Heart left ventricle (tissue), 16 donors: ENCODE measurements at places on chromosomes 3 and 15.

DNA sequence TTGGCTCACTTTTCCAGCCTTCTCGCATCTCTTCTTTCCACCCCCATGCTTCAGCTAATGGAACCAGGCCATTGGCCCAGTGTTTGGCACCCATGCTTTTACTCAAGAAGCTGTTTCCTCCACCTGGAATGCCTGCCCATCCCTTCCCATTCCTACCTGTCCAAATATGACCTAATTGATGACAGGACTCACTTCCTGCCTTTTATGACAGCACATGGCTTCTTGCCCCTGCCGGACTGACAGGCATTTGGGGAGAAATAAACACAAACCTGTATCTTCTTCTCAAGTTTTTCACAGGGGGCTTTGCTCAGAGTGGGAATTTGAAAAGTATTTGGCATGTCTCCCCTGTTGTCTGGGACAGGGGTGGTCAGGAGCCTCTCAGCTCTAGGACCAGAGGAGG, 120.1 kb downstream of the ABHD5 start:
- H3K4me3 ChIP-seq = no peak overlapping the region
- DNase-seq = no peak
- H3K36me3 ChIP-seq = no peaks in the 10 kb centered on the region
- no peaks in the 10 kb centered on the region for H3K4me1 ChIP-seq

- no peak for DNase-seq
- H3K4me3 ChIP-seq = no peak overlapping the region
- H3K27me3 ChIP-seq = no peaks in the 10 kb centered on the region
Measured at GRCh38 chr3:188752850-188753249, 418.9 kb upstream of the TPRG1 start.

DNA sequence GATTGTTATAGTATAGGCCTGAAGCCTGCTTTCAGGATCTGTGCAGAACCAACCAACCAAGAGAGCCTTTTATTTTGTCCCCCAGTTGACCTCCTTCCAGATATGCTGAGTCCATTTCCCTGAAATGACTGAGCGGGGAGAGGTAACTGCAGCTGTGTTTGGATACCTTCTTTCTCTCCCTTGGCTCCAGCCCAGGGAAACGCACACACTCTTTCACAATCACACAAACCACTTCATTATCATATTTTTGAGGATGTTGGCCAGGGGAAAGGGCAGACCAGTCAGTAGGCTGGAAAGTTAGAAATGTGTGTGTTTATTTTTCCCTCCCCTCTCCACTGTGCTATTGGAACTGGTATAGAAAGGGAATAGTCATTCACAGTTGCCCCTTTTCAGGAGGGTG, 417.7 kb upstream of the TBL1XR1 start:
- H3K4me3 ChIP-seq = no peak overlapping the region
- H3K27ac ChIP-seq = no peak overlapping the region
- no peaks in the 10 kb centered on the region for H3K27me3 ChIP-seq
- no peaks in the 10 kb centered on the region for H3K4me1 ChIP-seq
- peak; percentile 67 for DNase-seq

- no peaks in the 10 kb centered on the region for H3K36me3 ChIP-seq
- no peaks in the 10 kb centered on the region for H3K27me3 ChIP-seq
- H3K4me1 ChIP-seq = peaks cover 17% of the 10 kb centered on the region
- H3K4me3 ChIP-seq = no peak overlapping the region
Measured at GRCh38 chr3:49004352-49005302, 2.6 kb upstream of the WDR6 start.

- H3K4me3 ChIP-seq = no peak overlapping the region
- no peak overlapping the region for H3K27ac ChIP-seq
- peaks cover 2% of the 10 kb centered on the region for H3K27me3 ChIP-seq
- H3K36me3 ChIP-seq = no peaks in the 10 kb centered on the region
- no peaks in the 10 kb centered on the region for H3K4me1 ChIP-seq
- no peak for DNase-seq
Measured at GRCh38 chr15:92383519-92384324, 10.0 kb upstream of the ST8SIA2 start.

GRCh38 chr3:174462916-174463315, 396.2 kb upstream of the NAALADL2 start:
- no peaks in the 10 kb centered on the region for H3K27me3 ChIP-seq
- H3K4me1 ChIP-seq = no peaks in the 10 kb centered on the region
- no peak overlapping the region for H3K27ac ChIP-seq
- H3K36me3 ChIP-seq = no peaks in the 10 kb centered on the region
- H3K4me3 ChIP-seq = no peak overlapping the region

DNA sequence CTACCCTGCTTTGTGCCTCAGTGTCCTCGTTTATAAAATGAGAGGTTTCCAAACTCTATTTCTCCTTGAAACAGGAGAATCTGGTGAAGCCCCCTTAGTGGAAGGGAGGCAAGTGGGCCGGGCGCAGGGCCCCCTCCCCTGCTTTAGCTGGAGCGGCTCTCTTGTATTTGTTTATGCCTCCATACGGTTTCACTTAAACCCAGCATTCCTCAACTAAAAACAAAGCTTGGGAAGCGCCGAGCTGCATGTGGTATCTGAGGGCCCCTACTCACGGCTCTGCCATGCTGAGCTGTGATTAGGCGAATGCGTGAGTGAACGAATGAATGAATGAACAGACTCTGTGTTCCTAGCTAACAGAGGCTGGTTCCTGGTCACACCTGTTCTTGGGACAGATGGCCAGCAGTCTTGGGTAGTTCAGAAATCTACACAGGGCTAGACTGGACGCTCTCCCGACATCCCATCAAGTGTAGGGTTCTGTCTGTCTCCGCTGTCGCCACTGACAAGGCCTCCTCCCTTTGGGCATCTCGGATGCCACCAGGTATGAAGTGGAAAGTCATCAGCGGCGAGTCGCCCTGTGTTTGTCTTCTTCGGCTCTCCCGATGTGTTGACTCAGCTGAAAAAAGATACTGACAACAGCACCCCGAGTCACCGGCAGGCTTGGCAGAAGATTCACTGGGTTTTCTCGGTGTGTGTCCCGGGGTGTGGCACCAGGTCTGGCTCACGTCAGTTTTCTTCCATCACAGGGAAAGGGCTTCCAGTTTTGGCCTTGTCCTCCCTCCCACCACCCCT, 42.4 kb upstream of the VPS8 start:
- no peaks in the 10 kb centered on the region for H3K36me3 ChIP-seq
- no peak overlapping the region for H3K27ac ChIP-seq
- DNase-seq = no peak
- H3K4me1 ChIP-seq = no peaks in the 10 kb centered on the region

- no peaks in the 10 kb centered on the region for H3K27me3 ChIP-seq
- peak overlapping the region; percentile 53 for H3K4me3 ChIP-seq
- H3K27ac ChIP-seq = peak overlapping the region; percentile 88
- H3K4me1 ChIP-seq = peaks cover 27% of the 10 kb centered on the region
- peak; percentile 47 for DNase-seq
Measured at GRCh38 chr3:53170325-53171063, 9.5 kb downstream of the PRKCD start.

DNA sequence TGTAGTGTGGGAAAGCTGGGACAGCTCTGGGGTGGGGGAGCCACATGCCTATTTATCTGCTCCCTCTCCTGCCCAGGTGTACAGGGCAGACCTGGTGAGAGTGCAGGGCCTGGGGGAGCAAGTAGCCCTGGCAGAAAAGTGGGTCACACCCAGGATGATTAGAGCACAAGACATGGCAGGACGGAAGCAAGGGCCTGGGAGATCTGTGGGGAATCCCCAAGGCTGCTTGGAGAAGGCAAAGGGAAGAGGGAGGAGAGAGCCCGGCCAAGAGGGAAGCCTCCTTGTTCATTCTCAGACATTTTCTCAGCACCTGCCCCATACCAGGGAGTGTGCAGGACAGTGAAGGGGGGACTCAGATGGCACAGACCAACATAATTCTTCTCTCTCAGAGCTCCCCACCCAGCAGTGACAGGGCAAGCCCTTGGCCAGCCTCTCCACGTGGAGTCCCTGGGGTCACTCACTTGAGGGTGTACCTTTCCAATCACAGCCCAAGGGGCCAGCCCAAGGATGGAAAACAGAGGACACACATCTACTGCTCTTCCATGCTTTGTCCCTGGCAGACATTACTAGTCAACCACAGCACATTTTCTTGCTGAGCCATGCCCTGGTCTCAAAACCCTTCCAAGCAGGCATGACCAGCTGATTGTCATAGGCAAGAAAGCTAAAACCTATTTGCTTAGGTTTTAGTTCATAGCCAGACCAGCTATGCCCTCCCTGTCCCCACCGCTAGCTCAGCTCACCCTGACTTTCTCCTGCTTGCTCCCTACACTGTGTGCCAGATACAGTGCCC, 4.9 kb upstream of the DUSP7 start:
- no peak overlapping the region for H3K27ac ChIP-seq
- DNase-seq = no peak
- H3K4me1 ChIP-seq = no peaks in the 10 kb centered on the region
- no peaks in the 10 kb centered on the region for H3K27me3 ChIP-seq
- H3K4me3 ChIP-seq = no peak overlapping the region

DNA sequence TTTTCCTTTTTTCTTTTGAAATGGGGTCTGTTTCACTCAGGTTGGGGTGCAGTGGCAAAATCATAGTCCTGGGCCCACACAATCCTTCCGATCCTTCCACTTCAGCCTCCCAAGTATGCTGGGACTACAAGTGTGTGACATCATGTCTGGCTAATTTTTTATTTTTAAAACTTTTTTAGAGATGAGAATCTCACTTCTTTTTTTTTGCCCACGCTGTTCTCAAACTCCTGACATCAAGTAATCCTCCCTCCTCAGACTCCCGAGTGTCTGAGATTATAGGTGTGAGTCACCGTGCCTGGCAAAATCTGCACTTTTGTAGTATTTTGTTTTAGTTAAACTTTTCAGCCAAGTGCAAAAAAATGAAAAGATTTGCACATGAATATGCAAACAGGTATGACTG, 171.0 kb downstream of the FNDC3B start:
- H3K36me3 ChIP-seq = no peaks in the 10 kb centered on the region
- no peak for DNase-seq
- no peak overlapping the region for H3K4me3 ChIP-seq
- no peaks in the 10 kb centered on the region for H3K27me3 ChIP-seq

DNA sequence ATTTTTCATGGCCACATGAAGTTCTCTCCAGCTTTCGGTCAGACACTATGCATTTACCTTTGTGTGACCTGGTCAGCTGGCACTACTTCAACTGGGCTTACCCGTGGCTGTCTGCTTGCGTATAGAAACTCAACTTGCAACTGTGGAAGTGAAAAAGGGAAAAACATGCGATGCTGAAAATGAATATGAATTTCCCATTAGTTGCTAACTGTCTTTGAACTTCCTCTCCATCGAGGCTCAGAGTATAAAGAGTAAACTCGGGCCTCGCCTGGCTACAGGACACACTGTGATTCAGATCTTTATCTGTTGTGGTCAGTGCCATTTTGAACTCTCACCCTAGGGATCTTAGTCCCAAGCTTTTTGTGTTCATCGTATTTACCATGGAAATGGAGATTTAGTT, 26.8 kb downstream of the NFKBIZ start:
- H3K36me3 ChIP-seq = no peaks in the 10 kb centered on the region
- no peak for DNase-seq
- no peaks in the 10 kb centered on the region for H3K27me3 ChIP-seq
- H3K4me1 ChIP-seq = no peaks in the 10 kb centered on the region

DNA sequence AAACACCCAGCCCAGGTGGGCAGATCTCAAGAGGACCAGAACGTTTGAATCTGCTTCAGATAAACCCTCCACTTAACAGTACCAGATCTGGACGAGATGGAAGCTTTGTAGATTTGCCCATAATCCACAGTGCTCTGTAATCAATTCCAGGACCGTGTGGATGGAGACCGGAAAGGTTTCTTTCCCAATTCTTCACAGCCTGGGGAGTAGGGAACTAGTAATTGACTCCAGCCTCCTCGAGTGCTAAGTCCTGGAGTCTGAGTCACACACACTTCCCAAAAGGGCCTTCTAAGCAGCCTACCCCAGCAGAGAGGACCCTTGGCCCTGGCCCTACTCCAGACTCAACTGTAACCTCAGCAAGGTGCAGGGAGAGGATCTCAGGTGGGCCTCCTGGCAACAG, 56.2 kb upstream of the TSEN2 start:
- no peaks in the 10 kb centered on the region for H3K27me3 ChIP-seq
- no peaks in the 10 kb centered on the region for H3K36me3 ChIP-seq
- H3K27ac ChIP-seq = no peak overlapping the region
- H3K4me3 ChIP-seq = no peak overlapping the region
- DNase-seq = no peak

DNA sequence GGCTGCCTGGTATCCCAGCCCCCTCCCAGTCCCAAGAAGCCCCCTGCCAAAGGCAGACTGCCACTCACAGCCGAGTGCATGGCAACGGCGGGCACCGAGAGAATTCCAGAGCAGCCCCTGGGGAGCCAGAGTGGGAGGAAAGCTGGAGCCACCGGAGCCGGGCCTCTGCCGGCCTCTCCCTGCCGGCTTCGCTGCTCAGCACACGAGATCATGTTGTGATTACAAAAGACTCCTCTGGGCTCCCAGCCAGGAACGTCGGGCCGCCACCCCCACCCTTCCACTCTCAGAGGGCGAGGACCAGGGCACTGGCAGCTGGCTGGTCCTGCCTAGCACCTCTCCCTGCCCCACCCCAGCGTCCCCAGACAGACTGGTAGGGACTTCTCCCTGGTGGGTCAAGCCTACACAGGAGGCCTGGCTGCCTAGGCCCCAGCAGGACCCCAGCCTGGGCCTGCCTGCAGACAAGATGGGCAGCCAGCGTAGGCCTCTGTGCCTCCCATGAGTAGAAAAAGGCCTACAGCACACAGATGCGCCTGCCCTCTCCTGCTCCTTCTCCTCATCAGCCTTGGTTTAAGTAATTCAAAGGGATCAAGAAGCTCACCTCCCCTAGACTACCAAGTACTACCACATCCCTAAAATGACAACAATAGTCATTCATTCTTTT, at the start of gene CCDC9B:
CCDC9B (minus strand) TSS at position 200 of the 661 bp plus-strand sequence; CDS start at position 80, 120 bp downstream.
- H3K36me3 ChIP-seq = peaks cover 8% of the 10 kb centered on the region
- H3K4me1 ChIP-seq = peaks cover 81% of the 10 kb centered on the region
- H3K27ac ChIP-seq = peak within 1 kb of the TSS; percentile 96
- H3K4me3 ChIP-seq = peak within 1 kb of the TSS; percentile 49
- peak; percentile 94 for DNase-seq

- no peaks in the 10 kb centered on the region for H3K4me1 ChIP-seq
- no peak overlapping the region for H3K27ac ChIP-seq
- no peaks in the 10 kb centered on the region for H3K27me3 ChIP-seq
Measured at GRCh38 chr15:93644595-93644994, 555.6 kb upstream of the RGMA start.

- no peaks in the 10 kb centered on the region for H3K27me3 ChIP-seq
- H3K4me1 ChIP-seq = peaks cover 23% of the 10 kb centered on the region
- H3K36me3 ChIP-seq = no peaks in the 10 kb centered on the region
- H3K27ac ChIP-seq = peak overlapping the region; percentile 94
- no peak overlapping the region for H3K4me3 ChIP-seq
Measured at GRCh38 chr3:48431224-48432029, 1.5 kb upstream of the PLXNB1 start.

DNA sequence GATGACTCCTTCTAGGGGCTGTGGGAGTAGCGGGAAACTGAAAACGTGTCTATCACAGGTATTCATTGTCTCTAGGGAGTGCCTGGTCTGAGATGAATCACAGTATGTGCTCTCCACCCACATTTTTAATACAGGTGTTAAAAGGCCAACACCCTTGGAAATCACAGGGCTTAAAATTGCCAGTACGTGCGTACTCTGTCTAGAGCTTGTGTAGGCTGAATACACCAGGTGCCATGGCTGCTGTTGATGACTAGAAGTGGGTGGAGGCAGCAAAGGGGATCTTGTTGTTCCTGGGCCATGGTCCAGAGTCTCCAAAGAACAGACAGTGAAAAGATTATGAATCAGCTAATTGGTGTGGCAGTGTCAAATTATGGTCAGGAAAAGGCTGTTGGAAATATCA, 35.1 kb upstream of the P3H2 start:
- no peak overlapping the region for H3K4me3 ChIP-seq
- DNase-seq = no peak
- H3K27me3 ChIP-seq = no peaks in the 10 kb centered on the region
- no peaks in the 10 kb centered on the region for H3K4me1 ChIP-seq

- no peak overlapping the region for H3K27ac ChIP-seq
- no peak overlapping the region for H3K4me3 ChIP-seq
Measured at GRCh38 chr15:93164409-93164808, 75.4 kb upstream of the RGMA start.
